ENCODE measurements at places on chromosomes 5 and 9.
A peak's percentile ranks its signal among the peaks of the same experiment; 100 is the strongest.

DNA sequence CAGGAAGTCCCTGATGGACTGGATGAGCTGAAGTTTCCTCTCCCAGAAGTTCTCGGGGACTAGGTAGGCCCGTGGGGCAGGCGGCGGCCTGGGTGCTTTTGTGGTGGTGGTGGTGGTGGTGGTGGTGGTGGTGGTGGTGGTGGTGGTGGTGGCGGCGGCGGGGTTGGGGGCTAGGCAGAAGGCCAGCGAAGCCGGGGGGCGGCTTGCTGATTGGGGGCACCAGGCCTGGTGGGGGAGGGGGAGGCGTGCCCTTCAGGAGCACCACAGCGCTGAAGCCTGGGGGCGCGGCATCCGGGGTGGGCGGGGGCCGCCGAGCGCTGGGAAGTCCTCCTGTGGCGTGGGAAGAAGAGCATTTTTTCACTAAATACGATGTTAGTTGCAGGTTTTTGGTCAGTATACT is 26.9 kb downstream of the SPATA31C1 start:
- no peak overlapping the region for H3K27ac ChIP-seq
- H3K4me1 ChIP-seq = no peaks in the 10 kb centered on the region

DNA sequence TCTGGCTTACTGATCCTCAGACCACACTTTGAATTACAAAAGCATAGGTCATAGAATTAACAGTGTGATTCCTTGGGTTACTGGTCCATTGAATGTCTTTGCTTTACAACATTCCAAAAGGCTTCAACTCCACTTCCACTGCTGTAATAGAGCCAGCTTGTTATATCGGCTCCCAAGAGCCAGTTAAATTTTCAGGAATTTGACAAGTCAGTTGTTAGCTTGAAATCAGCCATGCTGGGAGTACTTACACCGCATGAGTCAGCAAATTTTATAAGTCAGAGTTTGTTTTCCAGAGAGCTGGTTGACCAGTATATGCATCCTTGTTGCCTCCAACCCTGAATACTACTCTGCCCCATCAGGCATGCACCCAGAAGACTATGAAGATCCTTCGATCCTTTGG is 73.1 kb downstream of the FOXB2 start:
- no peak overlapping the region for H3K27ac ChIP-seq

GRCh38 chr9:79555474-79556089 is 16.2 kb upstream of the TLE4 start:
- no peak overlapping the region for H3K4me3 ChIP-seq
- no peak overlapping the region for H3K27ac ChIP-seq
- H3K36me3 ChIP-seq = no peaks in the 10 kb centered on the region
- H3K27me3 ChIP-seq = no peaks in the 10 kb centered on the region
- DNase-seq = no peak

GRCh38 chr5:52269859-52270258 is 517.9 kb upstream of the ITGA1 start:
- H3K27ac ChIP-seq = no peak overlapping the region
- peak overlapping the region; percentile 20 for H3K4me3 ChIP-seq
- DNase-seq = no peak
- no peaks in the 10 kb centered on the region for H3K27me3 ChIP-seq

DNA sequence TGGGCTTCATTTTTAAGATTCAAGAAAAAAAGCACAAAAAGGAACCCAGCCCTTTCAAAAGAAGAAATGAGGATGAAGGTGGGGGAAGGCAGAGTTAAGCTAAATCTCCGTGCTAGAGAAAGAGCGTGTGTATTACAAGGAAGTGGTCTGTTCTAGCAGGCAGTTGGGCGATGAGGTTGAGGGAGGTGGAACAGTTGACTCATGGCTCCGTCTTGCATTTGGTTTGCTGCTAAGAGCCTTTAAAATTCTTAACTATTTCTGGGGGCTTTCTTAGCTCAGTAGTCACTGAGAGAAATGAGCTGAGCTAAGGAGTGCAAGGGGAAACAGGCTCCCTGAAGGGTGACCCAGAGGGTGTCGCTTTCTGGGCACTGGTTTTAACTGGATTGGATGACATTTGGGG is 117.4 kb downstream of the GCNT1 start:
- H3K27ac ChIP-seq = no peak overlapping the region
- DNase-seq = no peak
- H3K27me3 ChIP-seq = no peaks in the 10 kb centered on the region
- H3K36me3 ChIP-seq = no peaks in the 10 kb centered on the region

GRCh38 chr5:146971401-146971800 is 92.8 kb upstream of the PPP2R2B start:
- no peak for DNase-seq
- H3K4me1 ChIP-seq = no peaks in the 10 kb centered on the region
- no peaks in the 10 kb centered on the region for H3K27me3 ChIP-seq
- H3K4me3 ChIP-seq = no peak overlapping the region

DNA sequence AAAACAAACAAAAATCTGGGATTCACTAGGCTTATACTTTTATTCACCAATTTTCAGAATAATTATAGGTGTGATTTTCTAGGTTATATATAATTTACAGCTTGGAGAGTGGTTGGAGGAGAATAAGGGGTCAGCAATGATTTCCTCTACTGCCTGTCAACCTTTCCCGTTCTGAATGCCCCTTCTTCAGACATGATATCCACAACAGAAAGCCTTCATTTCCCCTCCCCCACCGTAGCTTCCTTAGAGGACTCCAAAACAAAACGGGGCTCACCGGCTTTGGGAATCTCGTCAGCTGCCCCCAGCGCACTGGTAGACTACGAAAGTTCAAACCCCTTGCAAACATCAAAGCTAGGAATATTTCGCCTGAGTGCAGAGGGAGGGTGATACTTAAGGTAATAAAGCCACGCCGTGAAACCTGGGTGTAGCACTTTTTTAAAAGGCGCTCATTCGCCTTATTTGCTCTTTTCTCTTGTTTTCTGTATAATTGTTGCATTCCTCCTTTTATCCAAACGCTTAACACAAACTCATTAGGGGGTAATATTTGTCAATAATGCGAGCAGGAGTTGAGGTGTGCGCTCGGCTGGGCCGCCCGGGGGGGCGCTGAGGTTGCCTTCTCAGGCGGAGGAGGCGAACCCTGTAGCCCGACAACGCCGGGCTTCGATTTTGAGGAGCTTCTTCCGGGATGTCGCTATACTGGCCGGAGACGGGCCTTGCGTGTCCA is 2.4 kb downstream of the OTP start:
- H3K36me3 ChIP-seq = no peaks in the 10 kb centered on the region
- H3K27ac ChIP-seq = no peak overlapping the region
- no peaks in the 10 kb centered on the region for H3K4me1 ChIP-seq
- H3K27me3 ChIP-seq = peaks cover 29% of the 10 kb centered on the region

- no peak overlapping the region for H3K4me3 ChIP-seq
- H3K27me3 ChIP-seq = no peaks in the 10 kb centered on the region
- no peaks in the 10 kb centered on the region for H3K4me1 ChIP-seq
- no peaks in the 10 kb centered on the region for H3K36me3 ChIP-seq
- no peak for DNase-seq
Measured at GRCh38 chr5:121489972-121490371, 361.7 kb upstream of the FTMT start.

DNA sequence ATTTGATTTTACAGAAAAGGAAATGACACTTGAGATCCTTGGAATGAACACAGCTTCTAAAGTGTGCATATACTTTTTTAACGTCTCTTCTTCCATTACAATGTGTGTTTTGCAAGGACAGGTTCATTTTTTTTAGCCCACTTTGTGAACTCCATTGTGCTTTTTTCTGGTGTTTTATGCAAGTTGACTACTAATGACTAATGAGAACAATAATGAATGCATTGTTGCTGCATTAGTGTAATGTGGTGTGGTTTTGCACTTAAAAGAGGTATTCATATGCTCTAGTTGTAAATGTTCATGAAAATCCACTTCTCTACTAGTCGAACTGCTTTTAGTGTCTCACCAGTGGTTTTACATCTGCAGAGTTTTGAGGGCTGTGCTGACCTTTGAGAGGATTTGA is 93.6 kb downstream of the UHRF2 start:
- no peak for DNase-seq
- H3K27ac ChIP-seq = no peak overlapping the region
- peaks cover 9% of the 10 kb centered on the region for H3K4me1 ChIP-seq
- no peak overlapping the region for H3K4me3 ChIP-seq

DNA sequence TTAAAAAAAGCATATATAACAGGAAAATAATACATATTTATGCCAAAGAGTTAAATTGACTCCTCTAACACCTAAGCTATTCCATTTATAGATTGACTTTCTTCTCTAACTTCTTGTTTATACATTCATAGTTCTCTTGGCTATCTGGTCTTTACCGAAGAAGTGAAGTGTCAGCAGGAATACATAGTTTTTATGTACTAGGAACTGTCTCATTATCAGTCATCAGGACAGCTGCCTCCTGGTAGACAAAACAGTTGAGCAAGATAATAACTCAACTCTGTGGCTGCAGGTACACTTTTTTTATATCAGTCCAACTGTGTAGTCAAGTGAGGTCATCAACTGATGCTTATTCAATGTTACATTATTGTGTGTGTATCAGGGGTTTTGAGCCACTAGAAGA is 1436.0 kb upstream of the NUDT12 start:
- no peaks in the 10 kb centered on the region for H3K4me1 ChIP-seq
- no peaks in the 10 kb centered on the region for H3K27me3 ChIP-seq
- DNase-seq = no peak
- H3K36me3 ChIP-seq = no peaks in the 10 kb centered on the region
- no peak overlapping the region for H3K4me3 ChIP-seq

DNA sequence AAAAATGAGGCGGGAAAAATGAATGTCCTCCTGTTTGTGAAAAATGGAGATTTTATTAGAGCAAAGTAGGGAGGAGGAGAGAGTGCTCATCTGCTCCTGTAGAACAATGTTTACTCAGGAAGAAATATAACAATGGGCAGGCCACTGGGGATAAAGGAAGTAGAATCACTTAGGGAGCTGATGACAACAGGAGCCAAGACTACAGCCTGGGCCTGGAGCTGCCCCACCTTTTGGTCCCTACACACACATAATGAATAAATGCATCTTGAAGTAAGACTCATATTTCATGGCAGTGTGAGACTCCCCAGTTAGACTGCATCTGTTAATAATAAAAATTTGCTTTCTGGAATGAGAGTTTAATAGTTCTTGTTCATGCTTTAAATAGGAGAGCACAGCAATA is 1939.8 kb downstream of the EFNA5 start:
- no peak overlapping the region for H3K4me3 ChIP-seq
- no peaks in the 10 kb centered on the region for H3K4me1 ChIP-seq
- no peak for DNase-seq
- H3K27ac ChIP-seq = no peak overlapping the region

GRCh38 chr9:69027355-69028097 is 8.0 kb upstream of the FXN start:
- no peak overlapping the region for H3K27ac ChIP-seq
- no peaks in the 10 kb centered on the region for H3K4me1 ChIP-seq
- no peaks in the 10 kb centered on the region for H3K27me3 ChIP-seq

GRCh38 chr9:135409286-135410200 is 70.0 kb upstream of the PPP1R26 start:
- no peaks in the 10 kb centered on the region for H3K4me1 ChIP-seq
- no peak for DNase-seq
- H3K27me3 ChIP-seq = no peaks in the 10 kb centered on the region

DNA sequence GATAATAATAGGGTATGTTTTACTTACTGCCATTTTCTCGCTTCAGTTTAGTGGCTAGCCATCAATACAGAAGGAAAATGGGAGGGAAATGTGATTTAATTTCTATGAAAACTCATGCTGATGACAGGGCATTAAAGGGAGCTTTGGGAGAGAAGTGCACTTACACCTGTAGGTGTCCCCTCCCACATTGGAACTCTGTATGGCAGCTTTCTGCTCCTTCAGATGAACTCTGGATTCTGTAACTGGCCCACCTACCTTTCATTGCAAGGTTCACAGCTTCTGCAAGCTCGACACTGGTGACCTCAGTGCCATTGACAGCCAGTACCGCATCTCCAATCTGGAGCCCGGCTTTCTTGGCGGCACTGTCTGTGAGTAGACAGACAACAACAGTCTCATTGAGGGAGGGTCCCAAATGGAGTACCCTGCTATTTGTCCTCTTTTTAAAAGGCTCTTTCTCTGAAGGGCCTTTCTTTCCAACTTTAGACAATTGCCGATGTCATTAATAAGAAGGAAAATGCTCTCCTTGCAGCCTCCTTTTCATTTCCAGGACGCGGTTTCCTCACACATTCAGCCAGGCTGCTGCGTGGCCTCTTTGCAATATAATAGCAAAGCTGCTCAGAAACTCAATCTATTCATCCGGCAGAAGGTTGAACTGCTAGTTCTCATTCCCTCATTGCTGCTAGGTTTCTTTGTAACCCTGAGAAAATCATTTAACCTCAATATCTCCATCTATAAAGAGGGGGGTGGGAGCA is 63.6 kb downstream of the NUDT12 start:
- DNase-seq = no peak
- H3K36me3 ChIP-seq = no peaks in the 10 kb centered on the region
- no peak overlapping the region for H3K27ac ChIP-seq
- no peaks in the 10 kb centered on the region for H3K4me1 ChIP-seq
- H3K27me3 ChIP-seq = no peaks in the 10 kb centered on the region
- no peak overlapping the region for H3K4me3 ChIP-seq

DNA sequence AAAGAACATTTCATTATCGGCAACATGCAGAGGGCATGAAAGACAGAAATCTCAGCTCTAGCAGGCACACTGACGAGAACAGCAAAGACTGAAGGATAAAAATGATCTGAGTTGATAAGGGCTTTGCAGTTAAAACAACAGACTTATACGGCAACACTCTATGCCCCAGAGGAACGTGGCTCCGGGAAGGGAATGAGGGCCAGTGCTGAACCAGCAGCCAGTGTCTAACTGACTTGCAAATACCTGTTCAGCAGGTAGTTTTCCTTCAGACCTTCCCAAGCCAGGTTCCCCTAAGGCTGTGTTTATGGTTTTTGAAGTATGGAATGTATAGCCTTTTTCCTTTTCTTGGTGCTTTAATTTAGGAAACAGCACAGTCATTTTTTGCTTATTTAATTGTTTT is 121.3 kb upstream of the CDH18 start:
- H3K36me3 ChIP-seq = no peaks in the 10 kb centered on the region
- no peak for DNase-seq
- H3K27ac ChIP-seq = peak overlapping the region; percentile 37
- no peak overlapping the region for H3K4me3 ChIP-seq
- no peaks in the 10 kb centered on the region for H3K27me3 ChIP-seq

DNA sequence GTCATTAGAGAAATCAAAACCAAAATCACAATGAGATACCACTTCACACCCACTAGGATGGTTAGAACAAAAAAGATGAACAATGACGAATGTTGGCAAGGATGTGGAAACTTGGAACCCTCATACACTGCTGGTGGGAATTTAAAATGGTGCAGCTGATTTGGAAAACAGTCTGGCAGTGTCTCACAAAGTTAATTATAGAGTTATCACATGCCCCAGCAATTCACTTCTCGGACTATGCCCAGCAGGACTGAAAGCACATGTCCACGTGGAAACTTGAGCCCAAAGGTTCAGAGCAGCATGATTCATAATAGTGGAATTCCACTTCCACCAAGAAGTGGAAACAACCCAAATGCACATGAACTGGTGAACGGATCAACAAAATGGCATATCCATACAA is 85.0 kb upstream of the HRH2 start:
- peaks cover 12% of the 10 kb centered on the region for H3K27me3 ChIP-seq
- no peak overlapping the region for H3K27ac ChIP-seq
- H3K36me3 ChIP-seq = no peaks in the 10 kb centered on the region
- H3K4me3 ChIP-seq = no peak overlapping the region
- DNase-seq = no peak

All from Panc1 (cell line).